ENCODE measurements at places on chromosomes 11 and 22. TPM values are rescaled to one million over a fixed set of nuclear protein-coding genes. Genes with fewer than 3 reads are reported as not detected.

DNA sequence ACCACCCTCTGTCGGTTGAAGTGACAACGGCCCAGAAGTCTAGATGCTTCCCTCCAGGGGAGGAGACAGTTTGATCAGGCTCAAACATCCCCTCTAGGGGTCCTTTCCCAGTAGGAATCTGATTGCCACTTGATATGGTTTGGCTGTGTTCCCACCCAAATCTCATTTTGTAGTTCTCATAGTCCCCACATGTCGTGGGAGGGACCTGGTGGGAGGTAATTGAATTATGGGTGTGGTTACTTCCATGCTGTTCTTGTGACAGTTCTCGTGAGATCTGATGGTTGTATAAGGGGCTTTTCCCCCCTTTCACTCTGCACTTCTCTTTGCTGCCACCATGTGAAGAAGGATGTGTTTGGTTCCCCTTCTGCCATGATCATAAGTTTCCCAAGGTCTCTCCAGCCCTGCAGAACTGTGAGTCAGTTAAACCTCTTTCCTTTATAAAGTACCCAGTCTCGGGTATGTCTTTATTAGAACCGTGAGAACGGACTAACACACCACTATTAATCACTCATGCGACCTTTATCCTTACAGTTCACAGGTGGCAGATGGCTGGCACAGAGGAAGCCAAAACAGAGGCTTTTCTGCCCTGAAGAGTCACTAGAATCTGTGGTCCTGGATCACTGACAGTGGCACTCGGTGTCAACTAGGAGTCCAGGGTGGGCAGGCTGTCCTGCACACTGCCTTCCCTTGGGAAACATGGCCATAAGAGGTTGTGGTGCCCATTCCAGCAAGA lies 21.6 kb downstream of the ASPHD2 start:
- H3K27ac ChIP-seq: no peak overlapping the region
- peaks cover 2% of the 10 kb centered on the region for H3K27me3 ChIP-seq
- DNase-seq: no peak
- H3K4me1 ChIP-seq: no peaks in the 10 kb centered on the region

DNA sequence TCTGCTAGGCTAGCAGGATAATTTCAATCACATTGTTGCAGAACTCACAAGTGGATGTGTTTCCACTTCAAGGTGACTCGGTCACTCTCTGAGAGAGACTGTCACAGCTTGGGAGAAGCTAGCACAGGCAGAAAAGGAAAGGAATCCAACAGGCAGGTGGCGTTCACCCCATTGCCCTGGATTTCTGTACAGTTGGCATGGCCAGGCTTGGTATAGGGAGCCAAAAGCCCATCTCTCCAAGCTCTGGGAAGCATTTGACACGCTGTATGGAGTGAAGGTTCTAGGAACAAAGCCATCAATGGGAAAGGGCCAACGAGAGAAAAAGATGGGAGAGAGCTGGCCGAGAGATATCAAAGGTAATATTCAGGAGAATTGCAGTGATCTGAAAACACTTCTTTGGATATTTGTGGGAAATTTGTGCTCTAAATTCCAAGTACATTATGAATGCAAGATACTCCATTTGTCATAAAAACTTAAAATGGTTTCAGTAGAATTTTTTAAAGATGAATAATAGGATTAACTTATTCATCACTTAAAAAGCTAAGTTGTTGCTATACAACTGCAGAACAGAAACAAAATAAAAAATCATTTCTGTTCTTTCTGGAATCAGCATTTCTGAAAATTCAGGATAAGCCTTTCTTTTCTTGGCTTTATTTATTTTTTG lies 223.5 kb upstream of the NTM start:
- no peaks in the 10 kb centered on the region for H3K27me3 ChIP-seq
- peak overlapping the region; percentile 48 for H3K4me3 ChIP-seq
- peaks cover 22% of the 10 kb centered on the region for H3K4me1 ChIP-seq
- peak overlapping the region; percentile 91 for H3K27ac ChIP-seq
- DNase-seq: peak; percentile 41
- H3K36me3 ChIP-seq: peaks cover 5% of the 10 kb centered on the region

DNA sequence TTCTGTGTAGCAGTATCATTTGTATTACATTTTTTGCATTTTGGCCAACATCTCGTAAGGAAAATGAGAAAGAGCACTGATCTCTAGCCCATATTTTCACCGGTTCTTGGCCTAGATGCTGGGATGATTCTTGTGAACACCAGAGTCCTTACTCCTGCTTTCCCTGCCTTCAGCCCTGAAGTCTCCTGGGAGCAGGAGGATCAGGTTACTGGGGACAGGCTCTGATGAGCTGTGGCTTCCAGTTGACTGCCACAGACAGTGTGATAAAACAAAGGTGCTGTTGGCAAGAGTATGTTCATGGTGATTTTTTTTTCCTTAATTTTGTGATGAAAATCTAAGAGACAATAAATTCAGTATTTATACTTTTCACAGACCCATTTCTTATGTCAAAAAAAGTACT lies 34.2 kb upstream of the ADSL start:
- peak overlapping the region; percentile 62 for H3K27ac ChIP-seq
- no peak for DNase-seq
- H3K27me3 ChIP-seq: peaks cover 2% of the 10 kb centered on the region
- H3K4me3 ChIP-seq: peak overlapping the region; percentile 84
- peaks cover 44% of the 10 kb centered on the region for H3K4me1 ChIP-seq

DNA sequence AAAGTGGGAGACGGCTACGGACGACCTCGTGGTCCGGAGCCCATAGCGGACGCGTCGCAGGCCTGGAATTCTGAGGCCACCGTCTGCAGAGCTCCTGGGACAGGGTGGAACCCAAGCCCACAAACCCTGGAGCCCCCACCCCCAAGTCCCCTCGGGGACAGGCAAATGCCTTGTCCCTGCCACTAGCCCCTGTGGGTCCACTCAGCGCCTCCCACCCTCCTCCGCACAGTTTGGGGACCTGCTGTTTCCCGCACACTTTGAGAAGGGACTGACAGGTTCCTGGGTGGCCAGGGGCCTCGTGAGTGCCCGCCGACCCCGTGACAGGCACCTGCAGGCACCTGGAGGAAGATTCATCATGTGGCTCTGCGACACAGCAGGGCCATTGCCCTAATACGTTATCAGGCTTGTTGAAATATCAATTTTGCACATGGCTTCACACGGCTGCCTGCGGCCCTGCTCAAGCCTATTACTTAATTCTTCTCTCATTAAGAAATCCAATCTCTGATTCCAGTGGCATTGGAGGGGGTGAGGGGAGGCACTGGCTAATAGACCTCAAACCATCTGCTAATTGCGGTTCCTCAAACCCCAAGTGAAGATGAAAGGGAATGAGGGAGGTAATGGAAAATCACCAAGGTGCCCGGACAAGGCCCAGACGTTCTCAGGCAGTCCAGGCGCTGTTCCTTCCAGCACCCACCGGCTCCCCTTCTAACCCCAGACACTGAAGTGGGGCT lies 672.5 kb downstream of the BRD1 start:
- no peaks in the 10 kb centered on the region for H3K27me3 ChIP-seq
- DNase-seq: no peak
- H3K4me1 ChIP-seq: no peaks in the 10 kb centered on the region
- H3K36me3 ChIP-seq: peaks cover 5% of the 10 kb centered on the region

- peaks cover 28% of the 10 kb centered on the region for H3K4me1 ChIP-seq
- no peaks in the 10 kb centered on the region for H3K27me3 ChIP-seq
- H3K27ac ChIP-seq: peak overlapping the region; percentile 67
- H3K4me3 ChIP-seq: 0 out of 2 replicates have a peak overlapping the region, but pooled peaks have one; percentile 29
Measured at GRCh38 chr22:31210556-31211421, 1.3 kb upstream of the LIMK2 start.

The PLAAT2 gene
- not detected for total RNA-seq

The MGAT3 gene
- not detected for total RNA-seq

The VSIG2 gene
- not detected for total RNA-seq
